ENCODE measurements at places on chromosomes 16 and 17. TPM values are rescaled to one million over a fixed set of nuclear protein-coding genes. Genes with fewer than 3 reads are reported as not detected.
A peak's percentile ranks its signal among the peaks of the same experiment; 100 is the strongest.

The CCL8 gene
- total RNA-seq = not detected

The LRRC37A gene
- 7.6 TPM for total RNA-seq

The CRISPLD2 gene
- total RNA-seq = not detected

The SLC13A5 gene
- not detected for total RNA-seq

- no peak overlapping the region for H3K4me3 ChIP-seq
- peaks cover 7% of the 10 kb centered on the region for H3K36me3 ChIP-seq
- H3K4me1 ChIP-seq = peaks cover 11% of the 10 kb centered on the region
- H3K27ac ChIP-seq = peak overlapping the region; percentile 48
- DNase-seq = no peak
- H3K27me3 ChIP-seq = no peaks in the 10 kb centered on the region
Measured at GRCh38 chr17:73430165-73430680, 118.4 kb upstream of the CDC42EP4 start.

DNA sequence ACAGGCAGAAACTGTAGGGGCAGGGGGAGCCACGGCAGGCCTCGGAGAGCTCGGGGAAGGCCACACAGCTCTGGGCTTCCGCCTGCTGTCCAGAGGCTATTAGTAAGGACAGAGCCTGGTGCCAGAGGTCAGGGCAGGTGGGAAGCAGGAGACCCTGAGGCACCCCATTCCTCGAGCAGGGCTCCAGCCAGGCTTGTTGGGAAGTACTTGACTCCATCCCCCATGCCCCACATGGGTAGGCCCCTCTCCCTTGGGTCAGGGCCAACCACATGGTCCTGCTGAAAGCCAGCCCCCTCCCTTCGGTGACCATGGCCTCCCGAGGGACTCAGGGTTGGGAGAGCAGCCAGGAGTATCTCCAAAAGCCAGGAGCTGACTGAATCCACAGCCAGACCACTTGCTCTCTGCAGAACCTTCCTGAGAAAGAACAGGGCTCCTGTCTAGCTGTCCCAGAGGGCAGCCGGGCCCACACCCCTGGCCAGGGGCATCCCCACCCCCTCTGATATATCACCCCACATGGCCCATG, 17.4 kb upstream of the MPRIP start:
- H3K27me3 ChIP-seq = no peaks in the 10 kb centered on the region
- no peak overlapping the region for H3K27ac ChIP-seq
- no peak overlapping the region for H3K4me3 ChIP-seq
- DNase-seq = no peak
- H3K4me1 ChIP-seq = no peaks in the 10 kb centered on the region

GRCh38 chr17:43114151-43114552, 11.0 kb downstream of the BRCA1 start:
- peaks cover 23% of the 10 kb centered on the region for H3K36me3 ChIP-seq
- no peak overlapping the region for H3K4me3 ChIP-seq
- H3K27me3 ChIP-seq = no peaks in the 10 kb centered on the region
- H3K27ac ChIP-seq = no peak overlapping the region
- H3K4me1 ChIP-seq = peaks cover 3% of the 10 kb centered on the region
- DNase-seq = no peak

DNA sequence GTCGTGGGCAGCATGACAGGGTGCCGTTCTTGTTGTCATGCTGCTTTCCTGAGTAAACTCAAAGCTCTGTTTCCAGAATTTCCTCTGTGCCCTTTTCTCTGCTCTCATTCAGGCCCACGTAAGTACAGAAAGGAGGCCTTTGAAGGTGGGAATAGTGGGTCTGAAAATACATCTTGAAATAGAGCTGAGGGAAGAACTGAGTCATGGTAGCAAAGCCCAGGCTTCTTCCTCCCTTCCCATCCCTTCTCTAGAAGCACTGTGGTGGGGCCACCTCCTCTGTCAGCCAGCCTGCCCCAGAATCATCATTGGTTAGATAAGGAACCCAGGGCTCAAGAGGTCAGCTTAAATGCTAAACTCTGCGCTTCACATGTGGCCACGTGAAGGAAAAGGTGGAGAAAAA, 9.4 kb downstream of the CTRL start:
- DNase-seq = no peak
- H3K4me1 ChIP-seq = peaks cover 17% of the 10 kb centered on the region

DNA sequence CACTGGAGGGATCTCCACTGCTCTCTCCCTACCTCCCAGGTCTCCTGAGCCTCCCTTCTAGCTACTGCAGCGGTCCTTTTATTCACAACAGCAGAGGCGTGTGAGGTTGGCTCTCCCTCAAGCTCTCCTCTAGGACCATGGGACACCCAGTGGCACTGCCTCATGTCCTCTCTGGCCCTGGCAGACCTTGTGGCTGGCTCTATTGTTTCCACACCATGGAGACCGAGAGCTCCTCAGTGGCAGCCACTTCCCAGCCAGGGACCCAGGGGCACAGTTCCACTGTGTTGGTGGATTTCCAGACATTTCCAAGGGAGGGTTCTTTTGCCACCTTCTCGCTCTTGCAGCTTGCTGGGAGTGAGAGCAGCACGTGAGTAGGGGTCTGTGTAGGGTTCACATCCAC, 204.9 kb downstream of the AXIN2 start:
- peaks cover 4% of the 10 kb centered on the region for H3K27me3 ChIP-seq
- DNase-seq = no peak
- H3K36me3 ChIP-seq = no peaks in the 10 kb centered on the region

GRCh38 chr16:14199624-14200023, 128.5 kb downstream of the MRTFB start:
- H3K36me3 ChIP-seq = peaks cover 5% of the 10 kb centered on the region
- no peaks in the 10 kb centered on the region for H3K27me3 ChIP-seq
- no peak overlapping the region for H3K4me3 ChIP-seq
- H3K27ac ChIP-seq = no peak overlapping the region

- H3K27me3 ChIP-seq = peaks cover 5% of the 10 kb centered on the region
- H3K27ac ChIP-seq = no peak overlapping the region
- H3K4me1 ChIP-seq = peaks cover 5% of the 10 kb centered on the region
- no peaks in the 10 kb centered on the region for H3K36me3 ChIP-seq
- no peak overlapping the region for H3K4me3 ChIP-seq
Measured at GRCh38 chr16:24508614-24509013, 30.8 kb upstream of the RBBP6 start.

DNA sequence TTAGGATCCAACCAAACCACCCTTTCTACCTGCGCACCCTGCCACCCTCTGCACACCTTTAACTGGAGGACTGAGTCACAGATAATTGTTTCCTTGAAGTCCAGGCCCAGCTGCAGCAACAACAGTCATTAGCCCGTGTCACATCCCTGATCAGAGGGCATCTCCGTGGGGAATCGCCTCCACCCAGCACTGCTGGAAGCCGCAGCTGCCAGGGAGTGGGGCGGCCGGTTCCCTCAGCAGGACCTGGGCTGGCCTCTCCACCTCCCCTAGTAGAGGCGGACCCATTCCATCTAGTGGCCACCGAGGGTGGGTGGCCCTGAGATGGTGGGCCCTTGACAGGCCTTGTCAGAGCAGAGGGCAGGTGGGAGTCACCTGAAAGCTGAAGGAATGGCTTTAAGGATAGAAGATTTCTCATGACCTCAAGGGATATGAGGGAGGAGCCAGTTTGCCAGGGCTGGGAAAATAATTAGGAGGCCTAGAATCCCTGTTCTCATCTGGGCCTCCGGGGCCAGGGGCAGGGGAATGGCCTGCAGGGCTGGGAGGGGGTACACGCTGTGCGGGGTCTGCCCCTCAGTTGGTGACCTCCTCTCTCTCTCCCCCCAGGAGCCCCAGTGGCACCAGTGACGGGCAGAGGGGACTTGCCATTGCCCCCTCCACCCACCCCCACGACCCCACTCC, 6.2 kb downstream of the PRSS53 start:
- H3K4me3 ChIP-seq = no peak overlapping the region
- peak overlapping the region; percentile 63 for H3K27ac ChIP-seq
- H3K4me1 ChIP-seq = peaks cover 14% of the 10 kb centered on the region
- no peak for DNase-seq

GRCh38 chr17:15232517-15232915, 32.6 kb downstream of the PMP22 start:
- H3K4me3 ChIP-seq = no peak overlapping the region
- DNase-seq = no peak
- H3K27ac ChIP-seq = no peak overlapping the region
- no peaks in the 10 kb centered on the region for H3K27me3 ChIP-seq
- peaks cover 5% of the 10 kb centered on the region for H3K4me1 ChIP-seq

DNA sequence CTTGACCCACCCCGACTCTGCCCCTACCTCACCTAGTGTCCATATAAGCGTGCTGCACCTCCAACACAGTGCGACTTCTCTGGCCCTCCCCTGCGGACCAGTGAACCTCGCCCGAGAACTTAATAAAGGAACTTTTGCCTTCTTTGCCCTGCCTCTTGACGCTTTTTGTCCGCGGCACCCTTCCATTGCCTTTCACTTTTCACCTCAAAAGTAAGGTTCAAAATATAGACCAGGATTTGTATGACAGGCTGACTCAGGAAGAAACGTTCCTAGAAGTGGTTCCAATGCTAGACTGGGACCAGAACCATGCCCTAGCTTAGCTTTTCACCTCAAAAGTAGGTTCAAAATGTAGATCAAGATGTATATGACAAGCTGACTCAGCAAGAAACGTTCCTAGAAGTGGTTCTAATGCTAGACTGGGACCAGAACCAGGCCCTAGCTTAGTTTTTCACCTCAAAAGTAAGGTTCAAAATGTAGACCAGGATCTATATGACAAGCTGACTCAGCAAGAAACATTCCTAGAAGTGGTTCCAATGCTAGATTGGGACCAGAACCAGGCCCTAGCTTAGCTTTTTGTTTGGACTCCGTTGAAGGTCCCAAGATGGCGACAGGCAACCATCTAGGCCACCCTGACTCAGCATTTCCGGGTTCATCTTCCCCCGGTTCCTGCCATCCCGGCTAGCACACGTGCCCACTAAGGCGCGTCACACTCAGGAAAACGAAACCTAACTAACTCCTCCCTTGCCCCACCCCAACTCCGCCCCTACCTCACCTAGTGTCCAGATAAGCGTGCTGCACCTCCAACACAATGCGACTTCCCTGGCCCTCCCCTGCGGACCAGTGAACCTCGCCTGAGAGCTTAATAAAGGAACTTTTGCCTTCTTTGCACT, 51.0 kb upstream of the TMEM97 start:
- H3K36me3 ChIP-seq = peaks cover 2% of the 10 kb centered on the region
- no peak overlapping the region for H3K4me3 ChIP-seq
- peaks cover 14% of the 10 kb centered on the region for H3K27me3 ChIP-seq
- H3K27ac ChIP-seq = no peak overlapping the region

- H3K27me3 ChIP-seq = no peaks in the 10 kb centered on the region
- DNase-seq = peak; percentile 18
- no peak overlapping the region for H3K27ac ChIP-seq
- no peak overlapping the region for H3K4me3 ChIP-seq
- H3K4me1 ChIP-seq = peaks cover 15% of the 10 kb centered on the region
Measured at GRCh38 chr16:69316595-69317034, 5.5 kb downstream of the VPS4A start.

GRCh38 chr17:72421128-72422092, 300.6 kb downstream of the SOX9 start:
- DNase-seq = no peak
- peaks cover 2% of the 10 kb centered on the region for H3K4me1 ChIP-seq
- no peak overlapping the region for H3K27ac ChIP-seq

GRCh38 chr16:80007231-80007630, 406.7 kb upstream of the MAF start:
- H3K27me3 ChIP-seq = peaks cover 2% of the 10 kb centered on the region
- no peaks in the 10 kb centered on the region for H3K4me1 ChIP-seq
- no peaks in the 10 kb centered on the region for H3K36me3 ChIP-seq
- no peak overlapping the region for H3K27ac ChIP-seq

DNA sequence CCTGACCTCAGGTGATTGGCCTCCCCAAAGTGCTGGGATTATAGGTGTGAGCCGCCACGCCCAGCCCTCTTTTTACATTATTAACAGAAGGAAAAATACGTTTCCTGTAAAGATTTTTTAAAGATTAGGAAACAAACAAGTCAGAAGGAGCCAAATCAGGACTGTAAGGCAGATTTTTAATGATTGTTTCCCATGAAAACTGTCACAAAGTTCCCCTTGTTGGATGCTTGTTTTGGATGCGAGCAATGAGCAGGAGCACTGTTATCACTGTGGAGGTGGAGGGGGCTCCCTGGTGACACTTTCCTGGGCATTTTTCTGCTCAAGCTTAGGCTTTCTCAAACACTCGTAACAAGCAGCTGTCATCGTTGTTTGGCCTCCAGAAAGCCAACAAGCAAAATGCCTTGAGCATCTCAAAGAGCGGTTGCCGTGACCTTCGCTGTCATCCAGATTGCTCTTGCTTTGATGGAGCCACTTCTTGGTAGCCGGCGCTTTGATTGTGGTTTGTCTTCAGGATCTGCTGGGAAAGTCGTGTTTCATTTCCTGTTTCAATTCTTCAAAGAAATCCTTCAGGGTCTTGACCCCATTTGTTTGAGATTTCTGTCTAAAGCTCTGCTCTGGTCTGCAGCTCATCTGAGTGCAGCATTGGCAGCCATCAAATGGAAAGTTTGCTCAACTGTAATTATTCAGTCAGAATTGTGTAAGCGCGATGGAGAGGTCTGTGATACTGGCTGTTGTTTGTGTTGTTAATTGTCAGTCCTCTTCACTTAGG, 128.7 kb downstream of the RPTOR start:
- no peak for DNase-seq
- H3K27ac ChIP-seq = peak overlapping the region; percentile 68
- H3K4me3 ChIP-seq = peak overlapping the region; percentile 49
- H3K4me1 ChIP-seq = peaks cover 56% of the 10 kb centered on the region
- peaks cover 19% of the 10 kb centered on the region for H3K36me3 ChIP-seq

DNA sequence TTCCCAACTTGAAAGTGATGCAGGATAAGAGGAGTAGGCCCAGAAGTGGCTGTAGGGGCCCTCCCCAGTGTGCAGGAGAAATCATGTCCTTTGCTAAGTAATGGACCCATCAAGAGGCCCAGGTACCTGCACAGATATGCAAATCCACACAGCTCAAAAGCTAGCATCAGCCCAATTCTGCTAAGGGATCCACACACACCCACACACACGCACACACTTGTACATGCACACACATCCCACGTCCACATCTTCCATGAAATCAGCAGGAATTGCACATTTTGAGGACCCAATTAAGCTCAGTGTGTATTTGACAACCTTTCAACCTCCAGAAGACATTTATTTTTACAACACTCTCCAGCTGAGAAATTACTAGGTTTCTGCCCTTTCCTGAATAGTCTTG, 184.8 kb downstream of the C16orf78 start:
- H3K27me3 ChIP-seq = peaks cover 3% of the 10 kb centered on the region
- H3K27ac ChIP-seq = no peak overlapping the region
- H3K4me1 ChIP-seq = no peaks in the 10 kb centered on the region
- no peaks in the 10 kb centered on the region for H3K36me3 ChIP-seq

- H3K4me3 ChIP-seq = no peak overlapping the region
- H3K4me1 ChIP-seq = peaks cover 35% of the 10 kb centered on the region
- no peak for DNase-seq
- no peak overlapping the region for H3K27ac ChIP-seq
Measured at GRCh38 chr17:4497101-4497824, 1.4 kb upstream of the SPNS2 start.
